SK-MEL-5 (cell line): ENCODE measurements at places on chromosomes 7 and 10. TPM values are rescaled to one million over a fixed set of nuclear protein-coding genes. Genes with fewer than 3 reads are reported as not detected.

DNA sequence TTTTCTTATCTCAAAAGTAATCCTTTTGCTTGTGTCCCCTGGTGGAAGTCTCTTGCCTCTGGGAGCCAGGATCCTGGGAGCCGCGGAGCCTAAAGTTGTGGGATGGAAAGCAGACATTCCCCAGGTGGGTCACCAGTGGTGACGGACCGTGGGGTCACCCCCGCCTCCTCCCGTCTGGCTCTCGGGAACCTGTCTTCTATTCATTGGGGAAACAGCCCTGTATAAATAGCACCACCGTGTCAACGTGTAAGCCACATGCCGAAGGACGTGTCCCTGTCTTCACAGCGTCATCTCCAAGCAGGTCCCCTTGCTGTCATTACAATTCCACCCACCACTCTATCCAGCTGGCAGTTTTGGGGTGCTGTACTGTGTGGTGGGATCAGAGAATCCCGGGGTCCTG lies 87.5 kb downstream of the ELFN1 start:
- no peak for DNase-seq

DNA sequence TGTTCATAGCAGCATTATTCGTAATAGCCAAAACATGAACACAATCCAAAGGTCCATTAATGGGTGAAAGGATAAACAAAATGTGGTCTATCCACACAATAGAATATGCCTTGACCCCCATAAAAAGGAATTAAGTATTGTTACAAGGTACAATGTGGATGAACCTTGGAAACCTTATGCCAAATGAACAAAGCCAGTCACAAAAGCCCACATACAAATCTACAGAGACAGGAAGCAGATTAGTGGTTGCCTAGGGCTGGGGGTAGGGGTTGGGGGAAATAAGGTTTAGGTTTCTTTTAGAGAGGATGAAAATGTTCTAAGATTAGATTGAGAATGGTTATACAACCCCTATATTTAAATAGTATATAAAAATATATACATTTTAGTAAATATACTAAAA lies 34.8 kb downstream of the PIP4K2A start:
- DNase-seq, result no peak

- DNase-seq, result no peak
Measured at GRCh38 chr7:92115821-92116220, 18.5 kb downstream of the CYP51A1 start.

DNA sequence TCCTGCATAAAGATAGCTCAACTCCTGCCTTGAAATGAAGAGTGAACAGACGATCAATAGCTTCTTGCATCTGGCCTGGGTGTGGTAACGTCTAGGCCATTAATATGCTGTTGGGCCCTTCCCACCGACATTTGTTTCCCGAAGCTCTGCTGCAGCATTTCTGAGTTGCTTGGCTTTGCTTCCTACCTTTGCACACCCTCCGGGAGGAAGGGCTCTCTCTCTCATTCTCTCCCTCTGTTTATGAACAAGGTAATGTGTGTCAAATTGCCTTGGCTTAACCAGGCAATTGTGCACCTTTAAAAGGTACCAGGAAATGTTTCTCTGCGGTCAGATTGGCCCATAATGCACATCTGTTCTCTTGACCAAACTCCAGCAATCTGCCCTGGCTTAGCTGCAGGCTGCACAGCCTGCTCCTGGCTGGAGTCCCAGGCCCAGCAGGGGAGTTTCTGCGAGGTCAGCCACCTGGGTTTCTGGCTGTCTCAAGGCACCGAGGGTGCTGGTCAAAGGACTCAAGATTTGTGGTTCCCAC lies 223.7 kb downstream of the SNX10 start:
- no peak for DNase-seq

DNA sequence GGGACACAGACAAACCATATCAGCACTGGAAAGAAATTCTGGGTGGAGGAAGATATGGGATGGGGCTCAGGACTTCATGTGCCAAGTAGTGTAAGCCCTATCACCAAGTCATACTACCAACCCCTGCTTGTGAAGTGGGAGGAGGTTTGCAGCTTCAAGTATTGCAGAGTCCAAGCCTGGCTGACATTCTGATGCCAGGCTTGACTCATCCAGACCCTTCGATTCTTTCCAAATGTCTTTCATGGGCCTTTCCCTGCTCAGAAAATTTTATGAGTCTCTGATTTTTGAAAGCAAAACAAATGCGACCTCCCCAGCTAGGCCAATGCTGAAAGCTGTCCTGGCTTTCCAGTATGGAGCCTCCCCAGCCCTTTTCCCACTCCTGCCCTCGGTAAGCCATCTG lies 45.1 kb upstream of the SMNDC1 start:
- DNase-seq, result no peak

- peak; percentile 8 for DNase-seq
Measured at GRCh38 chr10:133476641-133476990, 22.9 kb downstream of the SCART1 start.

Gene INMT
- total RNA-seq, result not detected in 2 replicates

Gene NCF1
- not detected in 2 replicates for total RNA-seq
